ENCODE measurements at places on chromosomes 3 and 15. TPM values are rescaled to one million over a fixed set of nuclear protein-coding genes. Genes with fewer than 3 reads are reported as not detected.

Gene PAK6
- 5.0 TPM for total RNA-seq

Gene SPG11
- total RNA-seq, result 87.9 TPM

Gene SCN11A
- 1.0 TPM for total RNA-seq

Gene CADPS
- 251 TPM for total RNA-seq

Gene ALG1L2
- 1.0 TPM for total RNA-seq

Gene KBTBD13
- 0.06 TPM for total RNA-seq

Gene CCNB2
- 15.5 TPM for total RNA-seq

Gene RASL12
- 18.8 TPM for total RNA-seq

Gene RAB7A
- 72.8 TPM for total RNA-seq

Gene MRPL3
- 90.2 TPM for total RNA-seq

Gene TRPC1
- 32.1 TPM for total RNA-seq

Gene SPATA16
- not detected for total RNA-seq

Gene OXTR
- total RNA-seq, result 3.1 TPM

Gene CTXND1
- total RNA-seq, result 6.3 TPM

Gene GPR176
- 28.3 TPM for total RNA-seq

Gene SLC51A
- total RNA-seq, result 0.33 TPM

Gene ZNF502
- total RNA-seq, result 13.1 TPM

Gene FGD5
- 21.9 TPM for total RNA-seq

Gene PLSCR5
- 0.88 TPM for total RNA-seq

Gene WDR49
- 47.2 TPM for total RNA-seq

Gene ISG20
- total RNA-seq, result 1.4 TPM

Gene LRRC2
- 4.6 TPM for total RNA-seq

Gene TATDN2
- total RNA-seq, result 16.6 TPM

Gene CCR3
- 0.20 TPM for total RNA-seq

Gene MCF2L2
- total RNA-seq, result 29.6 TPM

Gene CCR1
- total RNA-seq, result 5.2 TPM

Gene SLC28A2
- total RNA-seq, result not detected

Gene PRRT3
- total RNA-seq, result 3.8 TPM

Gene NLGN1
- total RNA-seq, result 46.3 TPM

Gene ZMAT3
- total RNA-seq, result 6.6 TPM

Gene STARD5
- total RNA-seq, result 3.9 TPM

Gene MKRN3
- 15.6 TPM for total RNA-seq

Gene KIF15
- total RNA-seq, result 10.4 TPM
